Brain microvascular endothelial cell (primary cell): ENCODE measurements at places on chromosomes 6 and 20.

DNA sequence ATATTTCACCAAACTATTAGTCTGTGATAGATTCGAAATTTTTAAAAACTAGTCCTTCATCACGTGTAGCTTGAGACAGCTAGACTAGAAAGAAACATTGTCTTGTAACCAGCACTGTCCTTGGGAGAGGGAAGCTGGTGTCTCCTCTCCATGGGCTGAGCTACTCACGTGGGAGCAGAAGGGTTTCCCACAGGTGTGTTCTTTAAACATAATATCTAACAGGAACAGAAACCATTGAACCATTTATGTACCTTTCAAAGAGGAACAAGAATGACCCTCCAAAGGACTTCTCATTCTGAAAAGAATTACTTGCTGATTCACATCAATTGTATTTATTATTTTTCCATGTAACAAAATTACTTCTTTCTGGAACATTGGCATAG, 72.4 kb upstream of the SYNJ2 start:
- no peak for DNase-seq

DNA sequence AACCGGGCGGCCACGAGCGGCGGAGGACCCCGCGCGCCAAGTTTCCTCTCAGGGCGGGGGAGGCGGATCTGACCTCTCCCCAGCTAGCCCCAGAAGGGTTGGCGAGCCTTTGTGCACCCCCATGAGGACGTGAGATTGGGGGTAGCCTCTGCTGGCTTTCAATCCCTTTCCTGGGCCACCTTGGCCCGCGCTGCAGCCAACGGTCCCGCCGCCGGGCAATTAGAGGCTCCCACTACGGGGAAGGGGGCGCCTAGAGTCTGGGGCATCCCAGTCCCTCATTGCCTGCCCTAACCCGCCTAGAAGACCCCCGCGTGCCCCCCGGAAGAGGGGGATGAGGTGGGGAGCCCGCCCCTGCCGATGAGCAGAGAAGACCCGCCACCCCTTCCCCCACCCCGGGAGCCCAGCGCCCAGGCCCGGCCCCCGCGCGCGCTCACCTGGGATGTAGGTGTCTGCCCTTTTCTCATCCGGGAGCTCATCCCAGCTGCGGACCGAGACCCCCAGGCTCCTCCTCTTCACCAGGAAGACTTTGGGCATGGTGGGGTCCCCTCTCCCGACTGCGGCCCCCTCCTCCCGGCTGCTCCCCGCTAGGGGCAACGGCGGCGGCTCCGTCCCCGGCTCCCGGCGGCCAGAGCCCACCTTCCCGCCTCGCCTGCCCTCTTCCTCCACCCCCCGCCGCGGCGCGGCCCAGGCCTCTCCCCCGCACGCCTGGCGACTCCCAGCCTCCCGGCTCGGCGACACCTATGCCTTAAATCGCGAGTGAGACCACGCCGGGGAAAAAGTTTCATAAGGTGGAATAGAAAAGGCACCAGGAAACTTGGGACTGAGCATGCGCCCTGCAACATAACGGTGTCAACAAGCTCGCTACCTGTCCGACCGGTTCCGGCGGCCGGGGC, at the start of gene OVOL2:
OVOL2 (minus strand) TSS at position 816 of the 893 bp plus-strand sequence; CDS start at position 534, 282 bp downstream.
- DNase-seq = no peak

- no peak for DNase-seq
Observed at GRCh38 chr20:51592564-51592963, 50.0 kb upstream of the NFATC2 start.

- DNase-seq = peak; percentile 6
Observed at GRCh38 chr6:16585805-16586204, 175.5 kb downstream of the ATXN1 start.

GRCh38 chr20:50528804-50529351, 18.7 kb downstream of the PTPN1 start:
- no peak for DNase-seq

DNA sequence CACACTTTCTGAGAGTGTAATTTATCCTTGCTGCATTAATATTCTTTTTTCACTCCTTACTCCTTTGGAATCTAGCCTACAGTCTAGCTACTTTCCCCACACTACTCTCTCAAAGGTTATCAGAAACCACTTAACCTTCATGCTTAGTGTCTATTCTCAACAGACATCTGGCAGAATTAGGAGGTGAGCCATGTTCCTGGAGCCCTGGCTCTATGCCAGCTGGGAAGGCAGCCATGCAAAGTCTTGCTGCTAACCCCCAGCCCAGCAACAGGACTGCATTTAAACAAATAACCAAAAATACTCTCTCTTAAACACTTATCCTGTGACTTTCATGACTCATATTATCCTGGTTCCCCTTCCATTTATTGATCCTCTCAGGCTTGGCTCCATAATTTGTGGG, 260.2 kb downstream of the BCKDHB start:
- peak; percentile 57 for DNase-seq

- peak; percentile 75 for DNase-seq
Observed at GRCh38 chr20:49699200-49699992, 14.3 kb downstream of the B4GALT5 start.

DNA sequence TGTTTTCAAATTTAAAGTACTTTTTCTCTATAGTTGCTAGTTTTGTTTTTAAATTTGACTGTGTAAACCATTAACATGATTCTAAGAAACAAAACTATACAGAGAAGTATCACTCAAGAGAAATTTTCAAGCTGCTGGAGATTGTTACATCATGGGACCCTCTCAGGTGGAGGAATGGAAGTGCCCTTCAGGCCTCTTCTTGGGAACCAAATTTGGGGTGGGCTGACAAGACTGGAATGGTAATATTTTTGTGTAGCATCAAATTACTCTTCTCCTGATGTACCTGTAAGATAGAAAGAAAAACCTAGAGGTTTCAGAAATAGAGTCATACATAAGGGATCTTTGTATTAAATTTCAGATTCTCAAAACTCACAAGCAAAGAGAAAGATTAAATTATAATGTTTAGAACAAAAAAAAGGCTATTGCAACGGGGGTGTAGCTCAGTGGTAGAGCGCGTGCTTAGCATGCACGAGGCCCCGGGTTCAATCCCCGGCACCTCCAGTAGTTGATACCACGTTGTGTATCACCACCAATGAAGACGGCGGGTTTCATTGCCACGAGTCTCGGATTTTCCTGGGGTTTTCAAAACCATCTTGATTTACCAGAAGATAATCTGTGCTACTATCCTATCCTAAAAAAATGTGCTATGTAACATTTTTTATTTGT, 193.7 kb downstream of the GPX5 start:
- DNase-seq = peak; percentile 69

DNA sequence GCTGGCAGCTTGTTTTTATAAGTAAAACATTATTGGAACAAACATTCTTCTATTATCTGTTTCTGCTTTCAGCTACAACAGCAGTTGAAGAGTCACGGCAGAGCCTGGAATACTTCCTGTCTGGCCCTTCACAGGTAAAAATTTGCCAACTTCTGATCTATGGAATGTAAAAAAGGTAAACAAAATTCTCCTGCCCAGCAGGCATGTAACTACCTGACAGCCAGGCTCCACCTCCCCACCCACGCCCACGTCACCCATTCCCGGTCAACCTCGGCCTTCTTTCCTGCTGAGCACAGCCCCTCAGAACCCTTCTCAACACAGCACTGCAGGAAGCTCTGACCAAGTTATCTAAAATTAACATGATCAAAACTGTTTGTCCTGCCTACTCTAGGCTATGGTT, 166.0 kb downstream of the DLL1 start:
- no peak for DNase-seq

DNA sequence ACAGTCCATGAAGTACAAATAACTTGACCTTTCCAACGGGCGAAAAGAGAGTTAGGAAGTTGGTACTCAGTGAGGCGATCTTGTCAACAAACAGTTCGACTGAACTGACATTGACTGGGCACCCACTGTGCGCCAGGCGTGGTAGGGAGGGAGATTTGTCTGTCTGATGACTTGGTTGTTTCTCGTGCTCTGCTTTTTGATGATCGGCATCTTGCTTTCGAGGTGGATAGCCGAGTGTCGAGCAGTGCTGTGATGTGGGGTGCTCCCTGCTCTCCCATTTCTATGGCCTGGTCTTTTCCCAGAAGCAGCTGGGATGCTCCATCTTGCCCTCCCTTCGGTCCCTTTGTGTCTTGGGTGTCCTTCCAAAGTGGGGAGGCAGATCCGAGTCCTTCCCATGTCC, 30.4 kb downstream of the RPP40 start:
- no peak for DNase-seq

- DNase-seq = no peak
Observed at GRCh38 chr6:116278481-116278829, 1.3 kb downstream of the TSPYL1 start.

DNA sequence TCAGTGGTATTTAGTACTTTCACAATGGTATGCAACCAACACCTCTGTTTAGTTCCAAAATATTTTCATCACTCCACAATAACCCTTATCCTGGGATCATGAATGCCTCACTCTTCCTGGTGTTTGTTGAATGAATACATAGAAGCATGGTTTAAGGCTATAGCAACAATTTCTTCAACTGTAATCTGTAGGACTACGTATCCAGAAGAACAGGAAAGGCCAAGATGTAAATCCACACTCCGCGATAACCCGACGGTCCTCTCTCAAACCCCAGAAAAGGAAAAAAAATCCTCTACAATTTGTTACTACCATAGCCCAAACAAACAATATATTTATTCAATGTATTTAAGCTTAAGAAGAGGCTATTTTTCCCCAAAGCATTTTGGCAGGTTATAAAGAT, 141.4 kb upstream of the SALL4 start:
- DNase-seq = no peak

- no peak for DNase-seq
Observed at GRCh38 chr20:36926653-36927200, 24.8 kb downstream of the SAMHD1 start.

DNA sequence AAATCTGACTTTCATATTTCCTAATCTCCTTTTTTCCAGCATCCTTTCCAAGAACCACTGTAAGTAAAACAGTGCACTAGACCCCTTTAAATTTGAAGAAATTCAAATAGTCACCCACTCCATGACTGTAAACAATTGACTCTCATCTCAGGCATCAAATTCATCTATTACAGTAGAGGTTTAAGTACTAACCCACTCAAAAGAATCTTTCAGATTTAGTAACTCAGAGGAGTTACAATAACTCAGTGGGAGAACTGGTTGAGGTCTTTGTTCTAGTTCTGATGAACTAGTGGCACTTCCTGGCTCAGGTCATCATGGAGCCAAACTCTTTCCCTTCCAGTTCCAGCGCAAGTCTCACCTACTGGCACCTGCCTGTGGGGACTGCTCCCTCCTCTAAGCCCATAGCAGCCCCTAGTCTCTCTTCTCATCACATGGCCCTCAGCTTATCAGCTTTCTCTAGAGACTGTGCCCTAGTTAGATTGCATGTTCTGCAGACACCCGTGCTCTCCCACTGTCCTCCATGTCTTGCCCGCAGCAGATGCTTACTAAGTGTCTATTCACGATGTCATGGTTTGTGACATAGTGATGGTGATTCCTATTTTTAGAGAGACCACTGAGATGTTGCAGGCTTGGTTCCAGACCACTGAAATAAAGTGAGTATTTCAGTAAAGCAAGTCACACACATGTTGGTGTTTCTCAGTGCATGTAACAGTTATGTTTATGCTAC, 196.2 kb downstream of the TBC1D7 start:
- no peak for DNase-seq

DNA sequence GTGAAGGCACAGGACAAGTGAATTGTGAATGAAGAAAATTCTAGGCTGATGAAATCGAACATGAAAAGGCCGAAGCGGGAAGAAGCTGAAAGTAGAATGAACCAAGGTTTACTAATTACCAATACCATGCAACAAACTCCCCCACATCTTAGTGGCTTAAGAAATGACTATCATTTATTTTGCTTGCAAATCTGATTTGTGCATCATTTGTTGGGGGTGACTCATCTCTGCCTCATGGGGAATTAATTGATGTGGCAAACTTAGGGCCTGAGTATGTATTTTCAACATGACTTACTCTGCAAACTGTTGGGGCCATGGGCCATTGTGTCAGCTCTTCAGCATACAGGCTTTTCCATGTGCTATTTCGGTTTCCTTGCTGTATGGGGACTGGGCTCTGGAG, 26.8 kb downstream of the PPP1R14C start:
- peak; percentile 5 for DNase-seq

DNA sequence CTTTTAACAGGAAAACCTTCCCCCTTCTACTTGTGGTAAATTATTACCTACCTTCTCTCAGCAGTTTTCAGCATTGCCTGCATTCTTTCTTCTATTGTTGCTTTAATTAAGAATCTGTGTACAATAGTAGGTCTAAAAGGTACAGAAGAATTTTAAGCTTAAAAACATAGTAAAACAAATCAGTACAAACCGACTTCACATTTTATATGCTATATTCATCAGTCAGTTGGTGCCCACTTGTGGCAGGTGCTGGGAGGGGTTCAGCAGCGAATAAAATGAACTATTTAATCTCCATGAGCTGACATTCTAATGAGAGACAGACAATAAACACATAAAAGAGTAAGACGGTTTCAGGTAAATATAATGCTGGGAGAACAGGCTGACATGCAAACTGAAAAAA, 73.4 kb upstream of the FBXO30 start:
- DNase-seq = peak; percentile 23

DNA sequence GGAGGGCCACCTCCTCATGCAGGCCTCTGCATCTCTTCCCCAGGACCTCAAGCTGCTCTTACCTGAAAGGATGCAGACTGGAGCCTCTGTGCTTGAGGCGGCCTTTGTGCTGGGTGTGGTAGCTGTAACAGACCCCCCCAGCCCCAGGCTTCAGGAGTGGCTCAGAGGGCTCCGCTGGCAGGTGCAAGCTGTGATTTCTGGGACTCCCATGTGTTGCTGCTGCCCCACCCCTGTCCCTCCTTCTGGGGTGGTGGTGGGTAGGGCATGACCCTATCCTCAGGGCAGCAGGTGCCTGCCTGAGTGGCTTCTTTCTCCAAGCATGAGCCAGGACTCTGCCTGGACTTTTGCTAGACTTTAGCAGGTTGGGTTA, 121.2 kb downstream of the SULF2 start:
- DNase-seq = no peak

- DNase-seq = peak; percentile 47
Observed at GRCh38 chr20:23419995-23420901, 1.0 kb downstream of the NAPB start.

- DNase-seq = no peak
Observed at GRCh38 chr6:66065313-66065712, 358.3 kb upstream of the EYS start.

DNA sequence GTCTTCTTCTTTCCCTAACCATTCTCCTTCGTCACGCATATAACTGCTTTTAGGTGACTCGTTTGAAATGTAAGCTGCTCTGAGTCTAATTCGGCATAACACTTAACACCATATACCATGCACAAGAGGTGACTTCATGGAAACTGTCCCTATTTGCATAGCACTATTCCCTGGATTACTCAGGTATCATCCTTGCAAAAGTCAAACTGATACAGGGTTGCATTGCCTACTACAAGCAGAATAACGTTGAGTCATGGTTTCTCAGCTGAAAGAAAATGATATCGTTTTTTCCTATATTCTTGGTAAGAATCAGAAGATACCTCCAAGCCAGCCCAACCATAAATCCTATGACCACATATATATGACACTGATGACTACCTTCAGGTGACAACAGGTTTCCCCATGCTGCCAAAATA, 227.5 kb downstream of the ATXN1 start:
- DNase-seq = no peak

GRCh38 chr6:33812669-33813068, 8.9 kb upstream of the MLN start:
- DNase-seq = peak; percentile 20

GRCh38 chr6:25154034-25154596, 125.1 kb upstream of the CARMIL1 start:
- no peak for DNase-seq
